ENCODE measurements at places on chromosomes 6 and 20. TPM values are rescaled to one million over a fixed set of nuclear protein-coding genes. Genes with fewer than 3 reads are reported as not detected.

BPIFB1 gene
- not detected for total RNA-seq

SCUBE3 gene
- 0.22 TPM for total RNA-seq

DNA sequence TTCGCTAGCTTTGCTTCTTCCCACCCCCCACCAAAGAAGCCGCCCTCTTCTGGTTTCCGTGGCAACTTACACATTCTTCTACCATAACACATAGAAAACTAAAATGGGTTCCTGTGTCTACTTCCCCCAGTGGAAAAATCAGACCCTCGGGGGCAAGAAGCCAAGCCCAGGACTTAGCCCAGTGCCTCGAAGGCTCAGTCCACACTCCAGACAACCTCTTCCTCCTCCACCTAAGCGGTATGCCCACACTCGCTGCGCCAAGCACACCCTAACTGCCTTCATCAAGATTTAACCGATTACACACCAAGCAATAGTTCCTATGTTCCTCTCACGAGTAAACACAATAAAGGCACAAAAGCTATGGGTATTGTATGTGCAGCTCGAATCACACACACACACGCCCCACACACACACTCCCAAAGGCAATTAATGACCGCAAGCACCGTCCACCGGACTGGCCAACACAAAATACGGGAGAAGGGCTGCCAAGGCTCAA is 537 bp downstream of the PPIL4 start:
- DNase-seq: no peak

DNA sequence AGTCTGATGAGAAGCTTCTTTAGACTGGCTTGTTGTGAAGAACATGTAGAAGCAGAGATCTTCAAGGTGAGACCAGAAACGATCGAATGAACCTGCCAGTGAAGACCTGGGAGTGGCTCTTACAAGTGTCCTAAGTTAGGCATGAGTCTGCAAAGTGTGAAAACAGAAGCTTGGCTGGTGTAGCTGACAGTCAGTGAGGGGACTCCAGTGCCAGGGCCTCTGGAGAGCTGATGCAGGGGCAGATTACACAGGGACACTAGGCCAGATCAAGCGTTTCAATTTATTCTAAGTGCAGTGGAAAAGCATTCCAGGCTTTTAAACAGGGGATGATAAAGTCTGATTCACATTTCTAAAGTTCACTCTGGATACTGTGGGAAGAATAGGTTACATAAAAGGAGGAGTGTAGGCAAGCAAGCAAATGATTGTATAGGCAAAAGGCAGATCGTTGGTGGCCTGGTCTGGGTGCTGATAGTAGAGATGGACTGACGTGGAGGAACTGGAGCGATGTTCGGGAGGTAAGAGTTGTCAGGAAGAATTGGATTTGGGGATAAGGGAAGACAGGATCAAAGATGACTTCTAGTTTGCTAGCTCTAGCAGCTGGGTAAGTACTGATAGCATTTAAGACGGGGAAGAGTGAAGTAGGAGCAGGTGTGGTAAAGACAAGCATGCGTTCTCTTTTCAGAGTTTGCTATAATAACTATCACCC is 133.5 kb downstream of the MAN1A1 start:
- DNase-seq: no peak

GRCh38 chr6:5084360-5084780 is 771 bp upstream of the PPP1R3G start:
- DNase-seq: peak; percentile 85

DNA sequence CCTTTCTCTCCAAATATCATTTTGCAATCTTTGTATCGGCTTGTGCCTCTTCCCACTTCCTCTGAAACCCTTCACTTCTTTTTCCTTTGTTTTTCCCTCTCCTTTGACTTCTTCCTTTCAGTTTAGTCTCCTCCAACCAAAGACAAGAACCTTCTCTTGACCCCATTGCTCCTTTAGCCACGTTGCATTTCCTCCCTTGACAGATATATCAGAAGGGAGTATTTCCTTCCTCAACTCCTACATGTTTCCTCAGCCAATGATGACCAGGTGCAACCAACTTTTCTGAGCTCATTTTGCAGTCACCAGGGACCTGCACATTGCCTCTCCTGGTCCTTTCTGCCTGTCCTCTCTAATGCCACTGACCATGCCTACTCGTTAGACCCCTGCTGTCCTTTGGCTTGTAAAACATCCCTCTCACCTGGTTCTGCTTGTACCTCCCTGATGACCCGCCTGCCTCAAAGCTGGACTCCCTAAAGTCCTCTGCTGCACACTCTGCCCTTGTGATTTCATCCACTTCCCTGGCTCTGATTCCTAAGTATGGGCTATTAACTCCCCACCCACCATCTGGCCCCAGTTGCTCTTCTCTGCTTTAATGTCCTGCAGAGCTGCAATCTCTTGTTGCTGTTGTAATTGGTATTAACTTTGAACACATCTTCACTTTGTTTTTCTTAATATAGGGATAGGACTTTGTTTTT is 27.4 kb downstream of the SLC22A16 start:
- no peak for DNase-seq

DNA sequence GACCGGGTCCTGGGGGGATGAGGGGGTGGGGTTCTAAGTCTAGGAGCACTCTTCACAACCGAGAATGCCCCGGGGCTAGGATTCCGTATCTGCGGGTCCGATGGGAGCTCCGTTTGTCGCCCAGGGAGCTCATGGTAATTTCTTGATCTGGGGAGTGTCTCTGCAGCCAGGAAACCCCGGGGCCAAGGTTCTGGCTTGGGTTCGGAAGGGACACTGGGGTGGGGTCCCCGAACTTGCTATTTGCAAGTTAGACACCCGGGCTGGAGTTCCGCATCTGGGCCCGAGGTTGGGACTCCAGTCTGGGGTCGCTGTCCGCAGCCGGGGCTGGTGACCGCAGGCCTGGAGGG is 397 bp downstream of the PEDS1 start:
- no peak for DNase-seq

- no peak for DNase-seq
Measured at GRCh38 chr6:101716810-101717209, 323.3 kb downstream of the GRIK2 start.

All from mesenteric fat pad (tissue), 1 donor.